GM12878 (cell line): ENCODE measurements at places on chromosomes 3 and 15.

- no peak for DNase-seq
Measured at GRCh38 chr3:21326704-21327475, 424.1 kb downstream of the ZNF385D start.

DNA sequence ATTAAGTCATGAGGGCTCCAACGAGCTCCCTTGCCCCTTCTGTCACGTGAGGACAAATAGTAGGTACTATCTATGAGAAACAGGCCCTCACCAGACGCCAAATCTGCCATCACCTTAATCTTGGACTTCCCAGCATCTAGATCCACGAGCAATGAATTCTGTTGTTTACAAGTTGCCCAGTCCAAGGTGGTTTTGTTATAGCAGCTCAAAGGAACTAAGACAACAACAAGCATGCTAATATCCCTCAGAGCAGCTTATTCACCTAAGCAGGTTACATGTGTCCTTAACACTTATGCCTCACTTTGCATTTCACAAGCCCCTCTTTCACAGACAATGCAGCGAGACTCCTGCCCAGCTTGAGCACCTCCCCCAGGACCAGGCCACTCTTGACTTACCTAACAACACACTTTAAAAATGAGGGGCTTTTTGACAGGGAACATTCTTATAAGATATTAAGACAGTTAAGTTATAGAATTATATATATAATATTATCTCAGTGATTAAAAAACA is 219.5 kb downstream of the PLCH1 start:
- DNase-seq, result no peak

DNA sequence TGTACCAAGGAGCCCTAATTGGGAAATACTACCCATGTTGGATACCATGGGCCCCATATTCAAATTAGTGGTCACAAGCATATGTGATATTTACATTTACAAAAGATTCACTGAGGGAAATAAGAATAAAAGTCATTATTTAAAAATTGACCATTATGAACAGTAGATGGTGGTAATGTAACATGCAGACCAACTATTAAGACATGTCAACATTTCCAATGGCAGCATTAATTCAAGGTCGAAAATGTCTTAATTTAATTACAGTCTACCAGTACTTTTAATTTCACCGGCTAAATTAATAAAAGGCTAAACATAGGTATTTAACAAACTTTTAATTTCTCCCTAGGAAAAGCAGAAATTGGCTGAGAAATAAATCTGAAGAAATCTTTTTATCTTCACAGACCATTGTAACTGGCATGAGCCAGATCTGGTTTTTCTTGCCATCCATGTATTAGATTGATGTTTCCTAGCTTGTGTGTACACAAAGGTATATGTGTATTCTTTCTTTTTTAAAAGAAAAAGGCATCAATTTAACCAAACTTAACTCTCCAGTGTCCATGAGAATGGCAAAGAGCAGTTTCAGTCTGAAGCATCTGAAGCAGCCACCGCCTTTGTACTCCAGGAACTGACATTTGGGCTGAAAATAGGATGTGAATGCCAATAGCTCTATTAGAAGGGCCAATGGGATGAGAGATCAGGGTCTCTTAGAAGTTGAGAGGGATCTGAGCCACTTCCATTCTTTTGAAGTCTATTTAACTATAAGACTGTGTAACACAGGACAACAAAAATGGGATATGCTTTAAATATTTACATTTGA is 26.6 kb downstream of the NEK11 start:
- no peak for DNase-seq

DNA sequence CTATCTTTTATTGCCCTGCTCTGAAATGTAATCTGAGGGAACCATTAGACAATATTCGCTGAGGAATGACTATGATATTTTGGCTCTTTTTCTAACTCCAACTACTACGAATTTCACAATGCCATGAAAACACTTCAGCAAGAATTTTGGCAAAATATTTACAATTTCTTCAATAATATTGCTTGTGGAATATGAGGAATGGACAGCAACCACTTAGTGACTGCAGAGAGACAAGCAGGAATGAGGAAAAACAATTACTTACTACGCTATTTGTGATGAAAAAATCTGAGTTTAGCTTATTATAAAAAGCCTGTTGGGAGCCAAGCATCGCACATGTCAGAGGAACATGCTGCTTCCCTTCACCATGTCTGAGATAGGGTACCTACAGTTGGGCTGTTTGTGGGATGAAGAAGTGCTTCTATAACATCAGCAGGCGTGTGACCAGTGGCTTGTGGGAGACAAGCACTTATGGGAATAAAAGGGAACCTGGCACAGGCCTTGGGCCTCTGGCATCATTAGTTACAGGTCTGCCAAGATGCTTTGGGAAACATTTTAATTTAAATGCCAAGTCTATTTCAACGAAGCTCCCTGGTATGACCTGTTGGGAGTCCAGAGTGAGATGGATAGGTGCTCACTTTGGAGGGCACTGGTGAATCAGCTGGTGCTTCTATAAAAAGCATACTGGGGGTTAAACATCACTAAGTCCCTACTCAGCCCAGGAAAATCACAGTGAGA is 2.7 kb upstream of the PLCL2 start:
- DNase-seq, result no peak
